ENCODE measurements at places on chromosomes 5 and 9. TPM values are rescaled to one million over a fixed set of nuclear protein-coding genes. Genes with fewer than 3 reads are reported as not detected.

Gene SLC6A7
- not detected for total RNA-seq

DNA sequence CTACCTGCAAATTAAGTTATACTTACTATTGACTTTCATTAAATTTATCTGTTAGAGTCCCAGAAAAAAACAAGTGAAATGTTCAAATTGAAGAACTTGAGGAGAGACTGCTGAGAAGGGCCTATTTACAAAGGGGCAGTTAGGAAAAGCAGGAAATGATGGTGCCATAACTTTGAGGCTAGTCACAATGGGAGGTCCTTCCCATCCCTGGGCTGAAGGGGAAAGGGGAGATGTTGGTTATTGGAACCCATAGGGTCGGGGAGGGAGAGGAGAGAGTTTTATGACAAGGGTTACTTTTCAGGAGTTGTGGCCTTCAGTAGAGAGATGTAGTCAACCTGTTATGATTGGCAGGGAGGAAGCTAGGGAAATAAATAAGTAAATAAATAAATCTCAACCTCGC lies 169.1 kb downstream of the DMRT2 start:
- no peak for DNase-seq

DNA sequence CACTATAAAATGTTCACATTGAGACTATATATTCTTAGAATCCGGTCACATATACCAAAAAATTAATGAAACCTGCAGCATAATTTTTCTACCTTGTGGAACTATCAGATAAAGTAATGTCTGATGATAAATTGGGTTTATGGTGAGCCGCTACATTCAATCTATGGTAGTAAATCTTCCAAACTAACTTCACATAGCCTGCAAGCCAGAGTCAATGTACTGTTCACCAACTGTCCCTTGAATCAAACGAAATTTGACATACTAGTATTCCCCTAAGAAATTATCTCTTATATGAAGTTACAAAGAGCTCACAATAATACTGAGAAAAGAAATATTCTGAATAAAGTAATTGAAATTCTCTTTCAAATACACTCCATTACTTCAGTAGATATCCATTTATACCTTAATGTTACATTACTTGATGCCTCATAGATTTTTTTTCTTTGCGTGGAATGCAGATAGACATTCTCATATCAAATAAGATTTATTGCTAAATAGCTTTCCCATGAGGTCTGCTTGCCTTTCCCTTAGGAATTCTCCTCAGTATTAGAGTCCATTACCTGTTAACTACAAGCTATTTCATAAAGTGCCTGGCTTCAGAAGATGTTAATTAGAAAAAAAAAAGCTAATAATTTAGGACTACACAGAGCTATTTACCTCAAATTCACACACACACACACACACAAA lies 169.5 kb downstream of the PTPRD start:
- no peak for DNase-seq

DNA sequence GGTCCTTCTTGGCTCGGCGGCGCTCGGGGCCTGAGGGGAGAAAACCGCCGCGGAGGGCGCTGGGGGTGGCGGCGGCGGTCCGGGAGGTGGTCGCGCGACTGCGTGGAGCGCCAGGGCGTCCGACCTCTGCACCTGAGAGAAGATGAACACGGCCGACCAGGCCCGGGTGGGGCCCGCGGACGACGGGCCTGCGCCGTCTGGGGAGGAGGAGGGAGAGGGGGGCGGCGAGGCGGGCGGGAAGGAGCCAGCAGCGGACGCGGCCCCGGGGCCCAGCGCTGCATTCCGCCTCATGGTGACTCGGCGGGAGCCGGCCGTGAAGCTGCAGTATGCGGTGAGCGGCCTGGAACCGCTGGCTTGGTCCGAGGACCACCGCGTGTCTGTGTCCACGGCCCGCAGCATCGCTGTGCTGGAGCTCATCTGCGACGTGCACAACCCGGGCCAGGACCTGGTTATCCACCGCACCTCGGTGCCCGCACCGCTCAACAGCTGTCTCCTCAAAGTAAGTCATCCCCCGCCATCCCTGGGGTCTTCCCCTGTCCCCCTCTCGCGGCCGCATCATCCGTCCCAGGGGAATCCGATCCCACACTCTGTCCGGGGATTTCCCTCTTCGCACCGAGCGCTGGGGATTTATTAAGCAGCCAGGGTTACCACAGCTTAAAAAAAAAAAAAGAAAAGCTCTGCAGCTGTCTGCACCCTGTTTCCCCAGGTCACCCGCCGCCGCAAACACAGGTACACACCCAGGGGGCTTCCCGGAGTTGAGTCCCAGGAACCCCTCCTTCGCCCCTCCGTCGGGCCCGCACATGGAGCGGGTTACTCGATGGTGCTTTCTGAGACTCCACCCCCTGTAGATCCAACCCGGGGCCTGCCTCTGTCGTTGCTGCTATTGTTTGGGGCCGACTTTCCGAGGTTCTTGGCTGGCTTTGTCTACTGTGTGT lies at the start of gene GTF3C4:
Gene GTF3C4 (plus strand): TSS at position 8 of the 935 bp plus-strand sequence. CDS start 135 bp downstream, at position 143.
- DNase-seq, result no peak

Gene GDA
- total RNA-seq, result 0.29 TPM

Gene UBE2QL1
- total RNA-seq, result 5.6 TPM

Gene MEF2C
- 48.3 TPM for total RNA-seq

Gene TNC
- total RNA-seq, result 54.5 TPM

GRCh38 chr9:89801341-89801740 lies 196.5 kb downstream of the GADD45G start:
- DNase-seq, result no peak

DNA sequence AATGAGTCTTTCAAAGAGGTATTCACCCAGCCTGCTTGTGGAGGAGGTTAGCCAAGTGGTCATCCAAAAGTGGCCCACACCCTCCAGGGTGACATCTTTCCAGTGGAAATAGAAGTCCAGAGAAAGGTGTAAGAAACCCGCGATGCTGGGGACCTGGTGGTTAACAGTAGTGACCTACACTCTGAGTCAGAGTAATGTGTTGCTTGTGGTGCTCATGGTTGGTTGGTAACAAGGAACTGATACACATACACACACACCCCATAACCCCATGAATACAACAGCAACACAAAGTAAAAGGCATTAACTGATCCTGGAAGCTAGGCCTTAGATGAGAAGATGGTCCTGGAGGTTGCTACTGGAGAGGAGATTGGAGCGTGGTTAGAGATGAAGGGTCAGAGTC lies 26.9 kb downstream of the MRPS30 start:
- DNase-seq, result no peak

Gene SPACA9
- total RNA-seq, result 6.5 TPM

Gene PTPRD
- total RNA-seq, result 13.4 TPM

DNA sequence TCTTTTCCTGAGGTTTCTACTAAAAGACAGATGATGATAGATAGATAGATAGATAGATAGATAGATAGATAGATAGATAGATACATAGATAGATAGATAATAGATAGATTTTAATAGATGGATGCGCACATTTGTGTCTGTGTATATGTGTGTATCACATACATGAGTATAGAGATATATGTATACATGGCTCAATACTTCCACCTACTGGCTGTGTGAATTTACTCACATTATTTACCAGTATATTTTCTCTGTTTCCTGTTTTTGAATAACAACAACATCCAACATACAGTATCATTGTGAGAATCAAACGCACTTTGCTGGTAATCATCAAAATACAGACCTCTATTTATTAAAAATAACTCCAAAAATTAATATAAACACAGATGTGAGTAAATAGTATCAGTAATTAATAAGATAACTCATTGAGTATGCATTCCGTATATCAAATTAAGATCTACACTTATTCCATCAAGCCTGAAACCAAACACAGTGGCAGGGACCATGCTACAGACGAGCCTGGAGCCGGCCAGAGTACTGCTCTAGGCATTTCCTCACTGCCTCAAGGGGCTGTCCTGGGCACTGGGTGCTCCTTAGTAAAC lies 338.0 kb downstream of the SEMA5A start:
- DNase-seq, result no peak

Gene GPR21
- total RNA-seq, result 0.21 TPM

DNA sequence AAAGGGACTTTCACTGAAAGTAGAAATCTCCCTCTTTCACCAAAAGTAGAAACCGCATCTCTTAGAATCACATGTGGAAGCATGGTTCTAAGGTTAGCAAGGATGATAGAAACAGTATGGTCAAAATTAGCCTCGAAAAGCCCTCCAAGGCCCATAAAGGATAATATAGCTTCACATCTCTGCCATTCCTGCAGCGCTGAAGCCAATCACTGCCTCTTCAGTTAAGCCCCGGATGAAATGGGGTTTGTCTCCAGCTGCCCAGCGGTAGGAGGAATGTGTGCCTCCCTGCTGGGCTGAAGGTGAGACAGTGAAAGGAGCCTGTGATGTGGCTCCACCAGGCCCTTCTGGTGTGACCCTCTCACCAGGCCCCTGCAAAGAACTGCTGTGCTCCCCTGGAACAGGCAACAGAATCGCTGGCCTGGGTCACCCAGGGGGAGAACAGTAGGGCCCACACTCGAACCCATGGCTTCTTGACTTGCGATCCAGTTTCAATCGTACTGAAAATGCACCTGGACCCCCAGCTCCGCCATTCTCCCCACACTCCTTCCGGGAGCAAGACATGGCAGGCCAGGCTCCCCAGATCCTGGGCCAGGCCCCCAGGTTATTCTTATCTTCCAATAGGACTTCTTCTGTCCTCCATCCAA lies 47.2 kb downstream of the CAMK2A start:
- DNase-seq, result no peak

DNA sequence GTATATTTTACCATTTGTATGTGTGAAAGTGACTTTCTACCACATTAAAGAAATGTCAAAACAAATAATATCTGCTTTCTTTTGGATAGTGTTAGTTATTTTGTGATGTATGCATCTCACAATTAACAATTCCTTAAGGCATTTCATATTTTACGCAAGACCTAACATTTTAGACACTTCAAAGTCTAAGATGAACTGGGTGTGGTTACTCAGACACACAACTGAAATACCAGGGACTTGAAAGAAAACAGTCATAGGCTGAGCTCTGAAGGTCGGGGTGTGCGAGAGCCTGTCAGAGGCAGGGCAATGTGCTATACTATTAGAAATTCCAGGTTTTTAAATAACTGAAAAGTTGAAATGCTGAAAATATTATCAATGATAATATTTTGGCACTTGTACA lies 44.5 kb upstream of the ZNF622 start:
- no peak for DNase-seq

GRCh38 chr5:58946230-58946629 lies 363.4 kb downstream of the RAB3C start:
- no peak for DNase-seq

DNA sequence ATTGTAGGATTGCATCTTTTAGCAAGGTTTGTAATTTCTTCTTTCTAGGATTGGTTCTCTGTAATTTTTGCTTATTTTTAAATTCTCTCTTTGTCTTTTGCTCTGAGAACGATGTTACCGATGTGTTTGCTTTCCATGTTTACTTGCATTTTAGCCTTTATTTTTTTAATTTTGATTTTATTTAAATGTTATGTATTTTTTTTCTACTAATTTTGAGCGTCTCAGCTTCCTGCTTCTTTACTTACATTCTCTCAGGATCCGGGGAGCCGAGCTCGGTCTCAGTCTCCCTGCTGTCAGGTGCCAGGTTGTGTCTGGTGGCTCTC lies 20.9 kb downstream of the ANXA2R start:
- DNase-seq, result no peak

GRCh38 chr9:16215353-16215680 lies 655.2 kb downstream of the BNC2 start:
- no peak for DNase-seq

DNA sequence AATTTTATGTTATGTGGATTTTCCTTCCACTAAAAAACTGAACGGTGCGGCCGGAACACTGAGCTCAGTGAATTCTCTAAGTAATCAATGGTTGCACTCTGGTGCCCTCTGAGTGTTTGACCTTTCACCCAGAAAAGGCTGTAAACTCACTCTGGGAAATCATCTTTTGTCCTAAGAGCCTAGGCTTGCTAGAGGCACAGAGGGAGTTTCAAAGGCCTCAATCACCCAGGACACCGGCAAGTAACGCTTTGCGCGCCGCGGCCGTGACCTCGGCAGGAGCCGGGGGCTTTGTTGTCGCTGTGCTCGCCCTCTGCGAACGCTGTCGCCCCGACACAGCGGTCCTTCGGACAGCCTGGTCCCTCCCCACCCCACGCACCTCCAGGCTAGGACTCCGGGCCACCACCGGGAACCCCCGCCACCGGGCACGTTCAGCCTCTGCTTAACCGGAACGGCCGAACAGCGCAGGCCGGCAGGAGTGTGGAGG lies 703 bp downstream of the ISCA1 start:
- no peak for DNase-seq

Gene RGS14
- total RNA-seq, result 4.7 TPM

DNA sequence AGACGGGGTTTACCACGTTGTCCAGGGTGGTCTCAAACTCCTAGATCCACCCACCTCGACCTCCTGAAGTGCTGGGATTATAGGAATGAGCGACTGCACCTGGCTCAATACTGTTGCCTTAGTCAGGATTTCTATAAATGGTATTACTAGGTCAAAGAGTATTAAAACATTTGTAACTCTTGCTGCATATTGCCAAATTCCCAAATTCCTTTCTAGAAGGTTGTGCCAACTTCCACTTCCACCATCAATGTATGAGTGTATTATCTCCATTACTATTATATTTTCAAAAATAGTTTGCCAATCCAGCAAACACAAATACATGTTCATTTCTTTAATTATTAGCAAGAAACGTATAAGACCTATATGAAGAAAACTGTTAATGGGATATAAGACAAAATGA lies 10.6 kb downstream of the PTGR1 start:
- DNase-seq, result no peak

DNA sequence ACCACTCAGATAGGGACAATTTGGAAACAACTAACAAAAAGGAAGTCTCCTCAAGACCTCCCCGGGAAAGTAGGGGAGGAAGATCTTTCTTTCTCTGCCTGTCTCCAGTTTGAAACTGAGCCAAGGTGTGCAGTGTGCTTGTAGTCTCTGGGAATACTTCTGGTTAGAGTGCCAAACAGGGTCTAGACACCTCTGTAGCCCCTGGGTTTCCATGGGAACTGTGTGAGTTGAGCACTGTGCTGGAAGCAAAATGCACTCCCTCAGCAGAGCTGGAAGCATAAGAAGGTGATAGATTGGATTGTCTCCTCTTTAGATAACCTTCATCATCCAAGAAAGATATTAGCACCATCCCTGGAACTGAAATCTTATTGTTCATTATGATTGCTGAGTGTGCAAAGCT lies 129.2 kb upstream of the TNPO1 start:
- DNase-seq, result no peak

DNA sequence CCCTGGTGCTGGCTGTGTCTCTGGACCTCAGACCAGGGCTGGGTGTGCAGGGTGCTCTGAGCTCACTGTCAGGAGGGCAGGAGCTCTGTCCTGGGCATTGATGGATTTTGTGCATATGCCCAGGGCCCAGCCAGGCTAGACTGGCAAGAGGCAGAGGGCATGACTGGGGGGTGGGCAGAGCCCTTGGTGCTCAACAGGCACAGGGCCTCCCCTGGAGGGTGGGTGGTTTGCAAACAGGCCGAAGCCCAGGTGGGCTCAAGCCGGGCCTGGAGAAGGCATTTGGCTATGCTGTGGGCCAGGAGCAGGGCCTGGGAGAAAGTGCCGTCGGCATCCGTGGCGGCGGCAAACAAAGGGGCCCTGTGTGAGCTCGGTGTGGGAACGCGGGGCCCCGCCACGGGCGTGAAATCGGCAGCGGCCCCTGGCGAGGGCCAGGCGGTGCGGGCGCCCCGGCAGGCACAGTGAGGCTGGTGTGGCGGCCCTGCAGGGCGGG lies 1.9 kb upstream of the NRARP start:
- no peak for DNase-seq

Gene PCDHA13
- total RNA-seq, result 0.27 TPM

Gene OGN
- 17.4 TPM for total RNA-seq

Gene NDST1
- 71.2 TPM for total RNA-seq

GRCh38 chr9:131889437-131890251 lies 149.8 kb upstream of the RAPGEF1 start:
- DNase-seq, result peak; percentile 36

GRCh38 chr5:14767735-14768507 lies 103.4 kb downstream of the OTULIN start:
- DNase-seq, result no peak

Data from left cardiac atrium (tissue), 4 donors.